ENCODE measurements at places on chromosomes 6 and 20.

DNA sequence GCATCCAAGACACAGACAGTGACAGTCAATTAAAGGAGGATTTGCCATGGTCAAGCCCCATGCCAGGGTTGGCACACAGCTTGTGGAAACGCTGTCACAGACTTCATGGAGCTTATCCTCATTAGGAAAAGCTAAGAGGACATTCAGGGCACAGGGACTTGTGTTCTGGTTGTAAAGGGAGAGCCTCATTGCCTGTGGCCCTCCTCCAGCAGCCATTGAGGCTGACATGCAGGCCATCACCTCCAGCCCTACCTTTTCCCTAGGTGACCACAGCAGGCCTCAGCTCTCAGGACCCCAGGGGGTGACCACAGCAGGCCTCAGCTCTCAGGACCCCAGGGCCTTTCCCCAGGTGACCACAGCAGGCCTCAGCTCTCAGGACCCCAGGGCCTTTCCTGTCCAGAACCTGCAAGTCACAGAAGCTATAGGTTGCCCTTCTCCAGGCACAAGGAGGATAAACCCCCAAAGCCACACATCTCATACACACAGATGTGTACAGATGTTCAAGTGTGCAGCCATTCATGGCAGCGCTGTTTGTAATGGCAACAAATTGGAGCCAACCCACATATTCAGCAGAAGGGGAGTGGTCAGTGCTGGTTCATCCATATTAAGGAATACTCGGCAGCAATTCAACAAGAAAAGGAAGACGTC, 26.1 kb downstream of the DUSP22 start:
- DNase-seq = no peak

DNA sequence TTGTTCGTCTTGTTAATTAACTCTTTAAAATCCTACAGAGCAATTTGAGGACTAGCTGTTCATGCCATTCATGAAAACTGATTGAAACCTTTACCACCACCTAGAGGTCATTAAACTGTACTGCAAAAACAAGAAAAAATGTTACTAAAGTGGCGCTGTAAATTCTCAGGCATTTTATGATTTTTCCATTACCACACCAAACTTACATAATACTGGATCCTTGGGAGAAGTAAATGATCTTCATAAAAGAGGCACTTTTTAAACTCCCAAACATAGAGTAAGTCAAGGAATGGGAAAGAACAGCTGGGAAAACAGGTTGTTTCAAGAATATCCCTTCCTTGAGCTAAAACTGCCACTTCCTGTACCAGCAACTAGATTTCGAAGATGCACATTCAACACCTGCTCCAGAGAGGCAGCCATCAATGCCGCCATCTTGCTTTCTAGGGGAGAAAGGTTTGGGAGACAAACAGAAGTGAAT, 54.3 kb downstream of the MYLIP start:
- DNase-seq = no peak

- DNase-seq = no peak
Observed at GRCh38 chr6:33024521-33024920, 15.1 kb upstream of the HLA-DOA start.

DNA sequence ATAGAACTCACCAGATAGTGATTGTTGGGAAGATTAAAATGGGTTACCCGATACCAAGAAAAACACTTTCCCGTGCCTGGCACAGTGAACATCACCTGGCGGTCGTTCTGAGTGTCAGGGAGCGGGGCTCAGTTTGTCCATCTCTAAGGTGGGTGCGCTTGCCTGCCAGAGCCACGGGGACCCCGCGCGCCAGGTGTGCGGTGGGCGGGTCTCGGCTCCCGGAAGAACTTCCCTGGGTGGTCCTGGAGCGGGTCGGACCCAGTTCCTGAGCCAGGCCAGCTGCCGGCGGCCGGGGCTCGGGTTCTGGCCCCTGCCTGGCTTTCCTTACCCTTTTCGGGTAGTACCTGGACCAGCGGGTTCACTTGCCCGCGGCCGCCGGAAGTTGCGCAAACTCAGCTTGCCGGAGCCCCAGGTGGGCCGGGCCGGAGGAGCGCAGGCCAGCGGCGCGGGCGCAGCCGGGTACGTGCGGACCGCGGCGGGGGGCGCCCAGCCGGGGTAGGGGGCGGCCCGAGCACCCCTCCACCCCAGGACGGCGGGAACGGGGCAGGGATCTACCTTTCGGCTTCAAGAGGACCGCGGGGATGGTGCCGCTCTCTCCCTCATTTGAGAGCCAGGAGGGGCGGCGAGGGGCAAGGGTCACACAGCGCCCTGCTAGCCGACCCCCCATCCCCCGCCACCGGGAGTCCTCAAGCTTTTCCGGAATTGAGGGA, 7.5 kb downstream of the FAM110A start:
- no peak for DNase-seq

GRCh38 chr6:38671885-38672467, 31.0 kb downstream of the GLO1 start:
- no peak for DNase-seq

GRCh38 chr6:137806914-137807682, 60.0 kb upstream of the TNFAIP3 start:
- DNase-seq = no peak
